ENCODE measurements at places on chromosomes 5 and 9.

GRCh38 chr9:135204177-135204576, 116.7 kb downstream of the OLFM1 start:
- no peak for DNase-seq

DNA sequence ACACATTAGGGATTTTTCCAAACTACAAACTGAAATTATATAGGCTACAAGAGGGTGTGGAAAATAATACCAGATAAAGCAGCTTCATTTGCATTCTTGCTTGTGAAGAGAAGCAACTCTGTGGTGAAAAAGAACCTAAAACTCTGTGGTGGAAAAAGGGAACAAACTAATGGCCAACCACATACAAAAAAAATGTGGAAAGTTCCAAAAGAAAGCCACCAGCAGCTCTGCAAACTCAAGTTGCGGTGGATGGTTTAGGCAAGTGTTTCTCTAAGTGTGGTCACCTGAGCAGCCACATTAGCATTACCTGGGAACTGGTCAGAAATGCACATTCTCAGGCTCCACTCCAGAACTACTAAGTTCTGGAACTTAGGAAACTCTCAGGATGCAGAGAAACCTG, 586.4 kb downstream of the ACTL7B start:
- DNase-seq, result no peak

GRCh38 chr5:101679816-101680215, 616.3 kb downstream of the SLCO4C1 start:
- DNase-seq, result no peak

DNA sequence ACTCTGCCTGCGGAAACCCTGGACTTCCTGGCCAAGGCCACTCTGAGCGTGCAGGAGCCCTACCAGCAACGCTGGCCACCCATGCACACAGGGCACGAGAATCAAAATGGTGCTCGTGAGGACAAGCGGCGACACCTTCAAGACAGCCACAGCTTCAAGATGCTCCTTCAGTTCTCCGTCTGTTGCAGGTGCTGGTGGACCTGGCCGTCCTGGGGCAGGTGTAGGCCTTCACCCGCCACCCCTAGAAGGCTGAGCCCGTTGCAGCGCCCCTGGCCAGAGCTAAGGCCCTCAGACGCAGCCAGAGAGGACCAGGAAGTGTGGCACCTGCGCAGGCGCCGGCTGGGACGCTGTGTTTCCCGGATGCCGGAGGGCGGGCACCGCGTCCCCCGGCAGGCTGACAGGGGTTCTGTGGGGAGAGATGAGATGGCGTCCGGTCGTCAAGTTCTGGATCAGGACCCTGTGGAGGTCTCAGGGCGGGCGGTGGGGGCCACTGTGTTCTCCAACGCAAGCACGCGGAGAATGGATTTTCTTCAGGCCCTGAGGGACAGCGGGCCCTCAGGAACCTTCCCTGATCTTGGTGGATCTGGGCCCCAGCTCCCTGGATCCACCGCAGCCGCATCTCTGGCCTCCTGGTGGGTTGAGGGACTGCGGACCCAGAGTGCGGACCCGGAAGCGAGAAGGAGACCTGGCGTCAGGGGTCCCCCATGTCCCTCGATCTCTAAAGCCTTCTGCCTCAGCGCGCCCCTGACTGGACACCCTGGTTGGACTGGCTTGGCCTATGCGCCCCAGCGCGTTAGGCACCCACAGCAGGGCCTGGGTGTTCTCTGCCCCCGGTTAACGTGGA, 1770.8 kb upstream of the CDH9 start:
- DNase-seq, result no peak

- no peak for DNase-seq
Observed at GRCh38 chr5:97545886-97546535, 363.0 kb upstream of the RIOK2 start.

DNA sequence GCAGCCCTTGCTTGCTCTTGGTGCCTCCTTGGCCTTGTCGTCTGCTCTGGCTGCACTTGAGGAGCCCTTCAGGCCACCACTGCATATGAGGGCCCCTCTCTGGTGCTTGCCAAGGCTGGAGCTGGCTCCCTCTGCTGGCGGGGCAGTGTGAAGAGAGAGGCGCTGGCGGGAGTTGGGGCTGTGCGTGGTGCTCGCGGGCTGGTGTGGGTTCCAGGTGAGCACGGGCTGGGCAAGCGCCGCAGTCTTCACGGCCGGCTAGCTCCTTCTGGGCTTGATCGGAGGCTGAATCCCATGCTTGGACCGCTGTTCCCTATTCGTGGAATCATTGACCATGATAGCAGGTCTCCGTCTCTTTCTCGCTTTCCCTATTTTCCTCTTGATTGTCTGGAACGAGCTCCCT, 56.5 kb downstream of the XRCC4 start:
- no peak for DNase-seq

DNA sequence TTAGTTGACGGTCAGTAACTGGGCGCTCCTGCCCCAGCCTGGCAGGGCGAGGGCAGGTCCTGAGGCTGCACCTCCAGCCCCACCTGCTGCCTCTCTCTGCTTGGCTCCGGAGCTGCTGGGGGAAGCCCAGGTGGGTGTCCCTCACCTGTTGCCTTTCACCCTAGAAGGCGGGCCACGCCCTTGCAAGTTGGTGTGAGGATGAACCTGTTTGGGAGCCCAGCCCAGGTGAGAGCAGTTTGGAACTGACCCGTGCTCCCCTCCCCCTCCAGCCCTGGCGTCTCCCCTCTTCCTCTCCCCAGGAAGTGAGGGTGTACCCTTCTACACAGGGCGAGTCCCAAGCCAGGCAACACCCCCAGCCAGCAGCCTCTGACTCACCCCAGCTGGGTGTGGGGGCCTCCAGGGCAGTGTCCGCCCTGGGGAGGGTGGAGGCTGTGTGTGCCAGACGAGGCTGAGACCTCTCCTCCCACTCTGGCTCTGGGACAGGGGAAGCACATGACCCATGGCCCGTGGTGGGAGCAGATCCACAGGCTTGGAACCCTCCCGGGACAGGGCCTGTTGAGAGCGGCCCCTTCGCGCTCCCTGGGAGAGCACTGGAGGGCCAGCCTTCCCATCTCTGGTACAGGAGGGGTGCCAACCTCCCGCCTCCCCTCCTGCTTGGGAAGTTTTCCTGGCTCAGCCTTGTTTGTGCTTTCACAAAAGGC, 10.4 kb downstream of the LRRC8A start:
- peak; percentile 33 for DNase-seq

DNA sequence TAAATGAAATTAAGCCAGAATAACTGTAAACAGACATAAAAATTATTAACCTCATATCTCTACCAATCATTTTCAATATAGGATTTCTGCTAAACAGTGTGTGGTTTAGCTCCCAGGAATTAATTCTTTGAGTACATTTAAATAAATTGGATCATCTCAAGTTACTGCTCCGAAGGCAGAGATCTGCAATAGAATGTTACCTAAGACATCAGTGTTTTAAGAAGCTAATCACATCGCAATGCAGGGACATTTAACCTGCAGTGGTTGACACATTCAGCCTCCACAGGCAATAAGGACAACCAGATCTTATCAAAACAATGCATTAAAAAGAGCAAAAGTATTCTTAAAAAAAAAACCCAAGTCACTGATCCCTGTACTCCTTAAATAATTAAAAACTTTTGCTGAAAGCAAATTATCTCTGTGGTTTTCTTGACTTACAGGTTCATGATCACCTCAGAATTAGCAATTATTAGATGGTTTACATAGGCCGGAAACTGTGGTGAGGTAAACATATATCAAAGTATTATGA, 45.7 kb downstream of the PRDM6 start:
- no peak for DNase-seq

DNA sequence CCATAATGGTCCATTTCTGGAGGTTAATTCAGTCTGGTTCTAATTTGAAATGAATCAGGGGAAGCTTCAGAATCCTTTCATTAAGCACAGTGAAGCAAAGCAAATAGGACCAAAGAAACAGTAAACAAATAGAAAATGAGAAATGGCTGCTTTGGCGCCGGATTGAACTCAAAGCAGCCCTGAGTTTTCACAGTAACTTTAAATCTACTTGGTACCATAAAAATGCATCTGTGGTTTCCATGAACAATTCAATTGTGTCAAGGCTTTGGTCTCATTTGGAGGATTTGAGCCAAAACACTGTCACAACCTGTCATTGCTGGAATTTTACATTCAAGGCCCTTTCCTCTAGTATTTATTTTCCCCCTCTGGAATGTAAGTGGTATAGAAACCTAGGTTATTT, 25.9 kb upstream of the DAPK1 start:
- DNase-seq, result no peak

GRCh38 chr9:35667939-35668338, 2.9 kb upstream of the ARHGEF39 start:
- DNase-seq, result no peak

- no peak for DNase-seq
Observed at GRCh38 chr9:109441296-109441695, 56.8 kb downstream of the PTPN3 start.

GRCh38 chr5:10904862-10905432, 143.9 kb upstream of the DAP start:
- DNase-seq, result no peak

DNA sequence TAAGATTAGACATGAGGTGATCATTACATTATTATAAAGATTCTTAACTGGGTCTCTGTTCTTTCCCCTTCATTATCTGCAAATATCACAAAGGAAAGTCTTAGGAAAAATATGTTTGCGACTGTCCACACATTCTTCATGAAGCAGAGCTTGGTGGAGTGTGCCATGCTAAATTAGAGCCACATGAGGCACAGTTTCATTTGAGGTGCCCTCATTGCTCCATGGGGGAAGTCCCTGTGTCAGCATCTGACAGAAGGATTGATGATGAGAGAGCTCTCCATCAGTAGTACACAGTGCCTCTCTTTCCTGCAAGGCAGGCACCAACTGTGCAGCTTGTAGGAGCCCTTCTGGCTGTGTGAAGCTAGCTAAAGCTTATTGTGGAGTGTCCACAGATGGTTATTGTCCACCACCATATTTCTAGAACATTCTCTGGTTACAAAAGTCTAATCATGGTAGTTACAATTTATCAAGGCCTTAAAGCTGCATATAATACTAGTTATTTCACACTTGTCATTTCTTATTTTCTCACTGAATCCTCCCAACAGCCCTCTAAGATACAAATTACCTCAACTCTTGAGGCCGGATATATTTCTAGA, 63.9 kb downstream of the C9orf152 start:
- peak; percentile 49 for DNase-seq

Data from CD4-positive, alpha-beta T cell treated with Interferon alpha-2 for 1 hour (primary cell).